ENCODE measurements at places on chromosomes 6 and 20. TPM values are rescaled to one million over a fixed set of nuclear protein-coding genes. Genes with fewer than 3 reads are reported as not detected.

DNA sequence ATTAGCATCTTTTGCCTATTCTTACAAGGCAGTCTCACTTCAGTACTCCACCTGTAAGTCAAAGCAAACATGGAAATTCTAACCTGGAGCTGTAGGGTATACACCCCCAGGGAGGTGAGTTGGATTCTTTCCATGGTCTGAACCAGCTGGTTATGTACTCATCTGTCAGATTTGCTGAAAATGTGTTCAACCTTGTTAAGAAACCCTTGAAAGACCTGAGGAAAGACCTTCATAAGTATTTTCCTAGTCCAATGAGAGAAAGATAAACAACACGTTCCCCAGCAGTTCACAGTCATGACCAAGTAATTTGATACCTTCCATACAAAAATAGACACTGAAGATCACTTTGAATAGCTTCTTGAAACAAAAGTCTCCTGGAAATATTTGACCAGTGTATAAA, 42.5 kb downstream of the ID4 start:
- DNase-seq: no peak

- DNase-seq: no peak
Observed at GRCh38 chr20:61564628-61565027, 312.6 kb downstream of the CDH4 start.

- DNase-seq: peak; percentile 70
Observed at GRCh38 chr6:110682460-110682853, 132.8 kb downstream of the CDK19 start.

DNA sequence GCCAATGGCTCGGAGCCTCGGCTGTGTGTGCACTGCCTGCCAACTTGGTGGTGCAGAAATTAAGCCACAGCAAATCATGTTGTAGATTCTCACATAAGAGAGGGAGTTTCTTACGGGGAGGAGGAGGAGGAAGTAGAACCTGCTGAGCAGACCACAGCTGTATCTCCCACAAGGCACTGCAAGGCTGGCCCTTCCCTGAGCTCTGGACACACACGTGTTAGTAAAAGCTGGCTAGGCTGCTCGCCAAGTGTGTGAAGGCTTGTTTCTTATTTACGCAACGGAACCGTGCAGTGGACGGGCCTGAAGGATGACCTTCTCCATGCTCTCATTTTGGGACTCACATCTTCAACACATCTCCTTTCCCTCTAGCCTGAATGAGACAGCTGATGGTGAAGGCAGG, 15.7 kb upstream of the QKI start:
- peak; percentile 82 for DNase-seq

DNA sequence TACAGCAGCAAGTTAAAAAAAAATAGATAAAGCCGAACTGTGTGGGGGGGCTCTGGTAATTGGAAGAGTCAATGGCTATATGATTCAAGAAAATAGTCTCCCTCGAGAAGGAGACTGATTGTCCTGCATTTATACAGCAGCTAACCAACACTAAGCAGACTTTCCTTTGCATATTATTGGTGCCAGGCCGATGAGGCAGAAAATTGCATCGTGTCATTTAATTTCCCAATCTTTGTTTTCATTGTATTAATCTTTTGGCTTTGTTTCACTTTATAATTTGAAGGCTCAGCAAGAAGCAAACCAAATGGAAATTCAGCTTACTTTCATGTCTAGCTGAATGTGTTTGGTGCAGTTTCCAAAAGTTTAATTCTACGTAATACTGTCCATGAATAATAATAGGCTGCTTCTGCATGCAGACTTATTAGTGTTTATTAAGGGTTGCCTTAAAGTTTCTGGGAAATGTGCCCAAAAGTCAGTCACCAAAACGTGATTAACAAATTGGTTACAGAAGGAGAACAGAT, 258.5 kb downstream of the HACE1 start:
- no peak for DNase-seq

GRCh38 chr6:137697267-137697938, 169.7 kb upstream of the TNFAIP3 start:
- DNase-seq: no peak

DNA sequence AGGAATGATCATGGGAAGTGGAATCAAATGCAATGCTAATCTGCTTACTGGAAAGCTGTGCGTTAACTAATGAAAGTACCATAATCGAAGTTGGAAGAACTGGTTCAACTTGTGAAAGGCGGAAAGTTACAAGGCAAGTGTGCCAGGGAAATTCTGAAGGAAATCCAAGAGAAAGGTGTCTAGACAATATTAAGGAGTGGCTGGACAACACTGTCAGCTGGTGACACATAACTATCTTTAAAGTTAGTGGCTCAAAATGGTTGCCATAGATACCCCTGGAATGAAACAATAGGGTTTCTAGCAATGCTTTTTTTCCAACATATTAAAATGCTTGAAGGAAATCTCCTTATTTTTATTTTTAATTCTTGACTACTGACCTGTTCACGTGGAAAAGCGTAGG, 90.4 kb downstream of the BMP2 start:
- DNase-seq: no peak

GRCh38 chr6:74480561-74480960, 725.3 kb downstream of the COL12A1 start:
- no peak for DNase-seq

Gene TFAP2D
- total RNA-seq: not detected

Gene SYNJ2
- total RNA-seq: 22.9 TPM
